T-cell (primary cell): ENCODE measurements at places on chromosomes 16 and 17. TPM values are rescaled to one million over a fixed set of nuclear protein-coding genes. Genes with fewer than 3 reads are reported as not detected.

Gene G6PC1
- total RNA-seq: not detected

Gene TEX14
- 0.75 TPM for total RNA-seq

Gene NOTUM
- total RNA-seq: 0.33 TPM

DNA sequence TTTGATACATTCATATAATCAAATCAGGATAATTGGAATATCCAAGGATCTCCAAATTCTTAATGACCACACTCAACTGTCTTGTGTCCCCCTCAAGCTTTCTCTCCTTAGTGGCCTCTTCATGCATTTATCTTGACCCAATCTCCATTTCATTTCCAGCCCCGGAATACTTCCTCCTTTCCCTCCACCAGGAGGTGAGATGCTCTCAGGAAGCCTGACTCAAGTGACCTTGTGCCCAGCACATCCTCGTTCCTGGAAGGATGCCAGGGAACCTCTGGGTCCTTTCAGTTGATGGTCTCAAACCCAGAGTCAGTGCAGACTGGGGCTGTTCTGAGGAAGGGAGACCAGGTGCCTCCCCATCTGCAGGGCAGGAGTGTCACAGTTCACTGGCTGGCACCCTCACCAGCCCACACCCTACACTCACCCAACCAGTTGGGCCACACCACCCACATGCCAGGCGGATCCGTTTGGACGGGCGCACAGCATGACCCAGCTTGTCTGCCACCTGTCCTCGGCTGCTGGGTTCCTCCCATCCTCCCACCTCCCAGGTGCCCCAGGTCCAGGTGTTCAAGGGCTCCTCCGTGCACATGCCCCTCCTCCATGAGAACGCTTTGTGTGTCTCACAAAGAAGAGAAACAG is 14.0 kb upstream of the EMP2 start:
- DNase-seq: no peak

Gene CRHR1
- not detected for total RNA-seq

DNA sequence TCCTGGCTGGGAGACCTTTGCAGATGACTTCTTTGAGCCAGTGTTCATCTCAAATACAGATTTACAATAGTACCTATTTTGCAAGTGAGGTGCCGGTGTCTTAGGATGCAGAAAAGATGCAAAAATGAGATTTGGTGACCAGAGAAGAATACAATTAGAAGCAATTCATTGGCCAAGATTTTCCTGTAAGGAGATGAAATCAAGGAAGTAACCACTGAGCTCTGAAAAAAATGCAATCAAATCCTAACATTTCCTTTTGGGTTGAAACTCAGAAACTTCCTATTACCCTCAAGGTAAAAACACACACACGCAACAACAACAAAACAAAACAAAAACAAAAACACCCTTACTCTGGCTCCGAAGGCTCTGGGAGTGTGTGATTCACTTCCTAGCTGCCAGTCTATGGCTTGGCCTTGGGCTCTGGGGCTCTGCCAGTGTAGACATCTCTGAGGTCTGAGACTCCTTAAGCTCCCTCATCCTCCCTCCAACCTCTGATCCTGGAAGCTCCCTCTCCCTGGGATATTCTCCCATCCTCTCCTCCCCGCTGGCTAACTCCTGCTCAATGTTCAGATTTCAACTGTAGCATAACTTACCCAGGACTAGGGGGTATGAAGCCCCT is 16.8 kb upstream of the MT4 start:
- DNase-seq: no peak

GRCh38 chr16:3774819-3775218 is 57.5 kb upstream of the TRAP1 start:
- DNase-seq: no peak

Gene RCVRN
- 0.37 TPM for total RNA-seq

Gene CALB2
- not detected for total RNA-seq

- no peak for DNase-seq
Observed at GRCh38 chr16:80846680-80847079, 42.3 kb upstream of the CDYL2 start.

Gene TBX2
- 0.82 TPM for total RNA-seq

DNA sequence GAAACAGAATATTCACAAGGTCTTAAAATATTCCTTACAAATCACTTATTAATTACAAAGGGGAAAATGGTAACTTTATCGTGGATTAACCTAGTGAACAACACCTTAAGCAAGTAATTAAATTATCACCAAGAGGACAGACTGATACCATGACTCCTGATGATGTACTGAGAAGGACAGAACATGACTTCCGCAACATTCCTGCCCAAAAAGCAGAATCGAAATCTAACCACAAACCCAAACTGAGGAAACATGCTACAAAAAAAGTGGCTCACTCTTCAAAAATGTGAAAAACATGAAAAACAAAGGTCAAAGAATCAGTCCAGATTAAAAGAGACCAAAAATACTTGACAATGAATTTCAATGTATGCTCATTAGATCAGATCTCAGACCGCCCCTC is 151.5 kb downstream of the AATF start:
- DNase-seq: no peak

DNA sequence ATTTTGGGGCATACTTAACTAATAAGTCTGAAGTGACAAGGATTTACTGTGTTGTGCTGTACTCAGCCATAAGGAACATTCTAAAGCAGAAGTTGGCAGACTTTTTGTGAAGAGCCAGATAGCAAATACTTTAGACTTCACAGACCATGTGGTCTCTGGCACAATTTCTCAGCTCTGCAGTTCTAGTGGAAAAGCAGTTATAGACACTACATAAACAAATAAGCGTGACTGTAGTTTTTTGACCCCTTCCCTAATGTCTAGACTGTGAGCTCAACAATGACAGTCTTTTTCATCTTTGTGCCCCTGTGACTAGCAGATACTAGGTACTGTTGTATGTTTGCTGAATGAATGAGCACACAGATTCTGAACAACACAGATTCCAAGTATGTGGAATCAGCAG is 4.9 kb downstream of the RPAIN start:
- no peak for DNase-seq

GRCh38 chr17:77889135-77889505 is 69.4 kb upstream of the TNRC6C start:
- no peak for DNase-seq

Gene ABCA10
- 1.6 TPM for total RNA-seq

GRCh38 chr17:33964344-33964979 is 290.6 kb upstream of the CCL2 start:
- DNase-seq: no peak

GRCh38 chr17:71378036-71378435 is 742.8 kb upstream of the SOX9 start:
- no peak for DNase-seq

- DNase-seq: peak; percentile 69
Observed at GRCh38 chr17:29615048-29615385, 7.7 kb downstream of the CORO6 start.

- no peak for DNase-seq
Observed at GRCh38 chr16:53740933-53741531, 37.1 kb downstream of the FTO start.

Gene KRT36
- not detected for total RNA-seq

Gene EVPLL
- total RNA-seq: not detected

Gene DNAI2
- 5.3 TPM for total RNA-seq

Gene HSPB9
- total RNA-seq: 0.18 TPM
